SJCRH30 (cell line): ENCODE measurements at places on chromosomes 13 and 19. TPM values are rescaled to one million over a fixed set of nuclear protein-coding genes. Genes with fewer than 3 reads are reported as not detected.

FAAP24 gene
- 6.6 and 7.6 TPM in 2 replicates for total RNA-seq

ALOX5AP gene
- total RNA-seq = 0.73 and 0.76 TPM in 2 replicates

KCTD15 gene
- 38.8 and 42.0 TPM in 2 replicates for total RNA-seq

DNA sequence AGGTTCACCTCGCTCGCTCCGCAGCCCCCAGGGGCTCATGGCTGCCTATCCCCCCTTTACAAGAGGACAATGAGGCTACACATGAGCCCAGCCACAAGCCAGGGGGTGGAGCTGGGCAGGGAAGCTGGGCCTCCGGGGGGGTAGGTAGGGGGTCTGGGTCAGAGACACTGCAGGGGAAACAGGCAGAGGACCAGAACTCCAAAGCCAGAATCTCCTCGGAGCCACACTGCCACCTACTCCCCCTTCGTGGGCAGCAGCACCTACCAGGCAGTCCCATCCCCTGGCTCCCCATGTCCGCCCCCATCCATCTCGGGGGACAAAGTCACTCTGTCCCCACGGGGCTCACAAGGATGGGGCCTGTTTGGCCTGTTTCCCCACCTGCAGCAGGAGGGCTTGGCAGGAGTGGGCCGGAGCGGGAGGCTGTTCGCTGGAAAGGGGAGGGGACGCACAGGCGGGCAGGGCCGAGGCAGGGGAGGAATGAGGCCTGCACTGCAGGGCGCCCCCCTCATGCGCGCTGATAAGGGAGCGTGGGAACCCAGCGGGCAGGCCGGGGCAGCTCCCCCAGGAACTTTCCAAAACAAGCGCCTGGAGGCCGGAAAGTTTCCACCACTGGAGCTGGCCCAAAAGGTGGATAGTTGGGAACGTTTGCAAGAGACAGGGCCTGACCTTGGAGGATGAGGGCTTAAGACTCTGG is 545 bp upstream of the ISYNA1 start:
- DNase-seq = peak; percentile 54
- peaks cover 31% of the 10 kb centered on the region for H3K4me1 ChIP-seq
- no peak overlapping the region for H3K27ac ChIP-seq
- H3K27me3 ChIP-seq = no peaks in the 10 kb centered on the region

DNA sequence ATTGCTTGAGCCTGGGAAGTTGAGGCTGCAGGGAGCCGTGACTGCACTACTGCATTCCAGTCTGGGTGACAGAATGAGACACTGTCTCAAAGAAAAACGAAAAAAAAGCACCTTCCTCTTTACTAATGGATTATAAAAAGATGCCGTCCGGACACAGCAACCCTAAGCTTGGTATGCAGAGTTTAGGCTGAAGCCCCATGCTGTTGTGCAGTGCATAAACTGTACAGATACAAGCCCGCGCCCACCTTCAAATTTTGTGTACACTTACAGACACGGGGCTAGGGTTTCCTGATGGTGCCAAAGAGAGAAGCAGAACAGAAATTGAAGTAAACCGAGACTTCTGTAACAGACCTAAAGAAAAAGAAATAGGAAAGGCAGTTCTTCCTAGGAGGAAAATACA is 9.0 kb downstream of the LPAR6 start:
- no peaks in the 10 kb centered on the region for H3K4me1 ChIP-seq
- no peak for DNase-seq
- no peaks in the 10 kb centered on the region for H3K27me3 ChIP-seq
- H3K27ac ChIP-seq = no peak overlapping the region
- peaks cover 13% of the 10 kb centered on the region for H3K36me3 ChIP-seq

SPACA4 gene
- total RNA-seq = not detected in 2 replicates

- H3K36me3 ChIP-seq = no peaks in the 10 kb centered on the region
- H3K4me3 ChIP-seq = peak overlapping the region; percentile 9; the same call in 1 of the 2 replicates
- H3K27ac ChIP-seq = peak overlapping the region; percentile 66
- 0 out of 2 replicates have a peak, but pooled peaks cover 6% of the 10 kb centered on the region for H3K4me1 ChIP-seq
Observed at GRCh38 chr19:14505488-14506239, 9.7 kb upstream of the GIPC1 start.

- H3K27me3 ChIP-seq = peaks cover 2% of the 10 kb centered on the region; the same call in 1 of the 2 replicates
- no peak overlapping the region for H3K27ac ChIP-seq
Observed at GRCh38 chr19:42555317-42555716, 27.0 kb upstream of the CEACAM1 start.

DNA sequence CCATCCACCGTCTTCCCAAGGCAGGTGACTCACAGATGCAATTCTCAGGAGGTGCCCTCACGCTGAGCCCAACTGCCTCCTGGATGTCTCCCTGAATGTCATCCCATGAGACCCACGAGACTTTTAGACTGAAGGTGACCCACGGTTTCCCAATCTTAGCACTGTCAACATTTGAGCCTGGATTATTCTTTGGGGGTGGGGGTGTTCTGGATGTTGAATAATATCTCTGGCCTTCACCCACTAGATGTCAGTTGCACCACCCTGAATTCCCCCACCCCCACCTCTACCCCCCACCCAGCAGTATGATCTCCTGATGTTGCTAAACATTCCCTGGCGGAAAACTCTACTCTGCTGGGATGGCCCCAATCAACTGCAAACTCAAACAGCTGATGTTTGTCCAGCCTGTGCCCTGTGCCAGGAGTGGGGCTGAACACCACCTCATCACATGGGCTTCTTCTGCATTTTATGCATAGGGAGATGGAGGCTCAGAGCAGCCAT is 2.2 kb upstream of the CYP4F22 start:
- H3K27ac ChIP-seq = no peak overlapping the region
- H3K27me3 ChIP-seq = peaks cover 22% of the 10 kb centered on the region; the same call in 1 of the 2 replicates
- H3K4me1 ChIP-seq = no peaks in the 10 kb centered on the region

PINLYP gene
- total RNA-seq = 2.7 and 3.9 TPM in 2 replicates

DNA sequence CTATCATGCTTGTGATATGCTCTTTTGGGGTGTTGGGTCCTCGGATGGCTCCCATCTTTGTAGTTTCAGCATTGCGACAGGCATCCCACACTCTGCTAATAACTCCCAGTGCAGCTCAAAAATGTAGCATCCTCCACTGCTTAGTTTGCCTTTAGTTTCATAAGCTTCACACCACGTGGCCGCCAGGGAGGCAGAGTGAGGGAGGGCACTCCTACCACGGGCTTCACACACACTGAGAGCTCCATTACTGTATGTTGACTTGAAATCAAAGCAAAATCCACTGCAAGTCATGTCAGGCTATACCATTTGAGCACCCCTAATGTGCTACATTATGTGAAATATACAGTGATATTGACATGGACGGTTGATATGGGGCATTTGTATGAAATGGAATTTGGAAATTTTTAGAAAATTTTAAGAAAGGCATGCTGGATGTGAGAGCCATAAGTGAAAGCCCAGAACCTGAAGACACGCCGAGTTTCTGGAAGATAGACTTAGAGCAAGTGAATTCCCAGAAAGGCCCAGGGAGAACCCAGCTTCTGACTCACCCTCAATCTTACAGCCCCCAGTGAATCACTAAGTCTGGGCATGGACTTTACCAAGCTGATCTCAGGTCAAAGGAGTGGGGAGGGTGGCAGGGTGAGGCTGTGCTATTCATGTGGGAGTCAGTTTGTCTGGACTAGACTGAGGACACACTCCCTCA is 94.1 kb downstream of the HSPH1 start:
- H3K27me3 ChIP-seq = peaks cover 11% of the 10 kb centered on the region
- DNase-seq = no peak
- no peaks in the 10 kb centered on the region for H3K4me1 ChIP-seq
- H3K4me3 ChIP-seq = no peak overlapping the region

TUBA3C gene
- total RNA-seq = not detected in 2 replicates

DNA sequence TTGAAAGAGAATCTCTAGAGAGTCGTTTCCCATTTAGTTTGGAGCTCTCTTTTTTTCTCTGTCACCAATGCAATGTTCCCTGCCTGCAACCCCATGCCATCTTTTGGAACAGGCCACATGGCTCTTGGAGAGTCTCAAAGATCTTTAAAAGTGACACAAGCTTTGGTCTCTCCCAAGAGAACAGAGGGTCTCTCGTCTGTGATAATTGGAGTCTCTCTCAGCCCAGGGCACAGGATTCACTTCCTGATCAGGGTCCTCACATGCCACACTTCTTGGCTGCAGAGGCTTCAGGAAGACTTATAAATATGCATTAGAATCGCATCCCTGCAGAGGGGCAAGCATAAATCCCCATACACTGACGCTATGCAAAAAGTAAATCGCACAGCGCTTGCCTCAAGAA is 240.5 kb downstream of the IRS2 start:
- H3K4me1 ChIP-seq = no peaks in the 10 kb centered on the region
- DNase-seq = no peak
- no peaks in the 10 kb centered on the region for H3K36me3 ChIP-seq
- no peak overlapping the region for H3K27ac ChIP-seq
- no peaks in the 10 kb centered on the region for H3K27me3 ChIP-seq
- H3K4me3 ChIP-seq = no peak overlapping the region

DNA sequence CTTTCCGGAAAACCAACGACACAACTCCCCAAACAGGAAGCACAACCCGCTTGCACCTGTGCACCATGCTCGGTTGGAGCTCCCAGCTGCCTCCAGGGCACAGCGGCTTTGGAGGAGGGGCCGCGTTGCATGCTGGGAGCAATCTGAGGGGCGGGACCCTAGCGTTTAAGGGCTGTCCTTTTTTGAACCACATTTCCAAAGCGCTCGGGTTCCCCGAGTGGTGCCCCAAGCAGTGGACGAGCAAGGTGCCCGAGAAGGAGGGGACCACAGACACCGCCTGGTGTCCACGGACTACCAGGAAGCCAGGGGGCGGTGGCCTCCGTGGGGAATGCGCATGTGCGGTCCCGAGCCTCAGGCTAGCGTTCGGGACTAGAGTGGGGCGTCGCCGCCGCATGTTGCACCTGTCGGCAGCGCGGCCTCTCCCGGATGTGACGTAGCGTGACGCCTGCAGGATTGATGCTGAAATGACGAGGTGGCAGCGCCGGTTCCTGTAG is 11.9 kb upstream of the ZNF57 start:
- H3K27ac ChIP-seq = peak overlapping the region; percentile 82
- H3K27me3 ChIP-seq = no peaks in the 10 kb centered on the region
- H3K36me3 ChIP-seq = no peaks in the 10 kb centered on the region
- peak; percentile 86 for DNase-seq

ZBTB32 gene
- not detected in 2 replicates for total RNA-seq

DNA sequence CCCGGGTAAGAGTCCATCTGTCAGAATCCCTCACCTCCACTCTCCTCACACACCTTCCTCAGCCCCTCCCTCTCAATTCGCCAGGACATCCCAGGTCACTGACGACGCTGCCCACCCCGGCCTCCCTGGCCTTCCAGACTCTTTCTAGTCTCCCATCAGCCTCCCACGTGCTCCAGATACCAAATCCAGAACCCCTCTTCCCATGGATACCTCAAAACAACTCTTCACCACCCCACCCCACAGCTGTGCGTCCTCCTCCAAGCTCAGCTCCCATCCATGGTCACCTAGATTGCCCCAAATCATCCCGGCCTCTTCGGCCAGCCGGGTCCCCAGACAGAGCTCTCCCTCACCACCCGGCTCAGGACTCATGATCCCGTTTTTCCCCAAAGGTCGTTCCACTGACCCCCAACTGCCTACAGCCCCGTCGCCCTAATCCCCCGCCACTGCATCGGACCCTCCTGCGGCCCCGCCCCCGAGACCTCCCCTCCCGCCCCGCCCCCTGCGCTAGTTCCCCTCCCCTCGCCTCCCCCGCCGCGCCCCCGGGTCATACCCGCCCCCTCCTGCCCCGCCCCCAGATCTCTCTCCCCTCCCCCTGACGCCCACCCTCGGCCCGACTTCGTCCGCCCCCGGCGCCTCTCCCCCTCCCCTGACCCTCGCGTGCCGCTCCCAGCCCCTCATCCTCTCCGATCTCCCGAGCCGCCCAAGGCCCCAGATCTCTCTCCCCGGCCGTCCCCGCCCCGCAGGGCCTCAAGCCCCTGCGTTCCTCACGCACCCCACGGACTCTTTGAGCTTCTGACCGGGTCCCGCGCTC is 546 bp downstream of the UBXN6 start:
- peaks cover 9% of the 10 kb centered on the region; the same call in 1 of the 2 replicates for H3K36me3 ChIP-seq
- peak overlapping the region; percentile 63 for H3K4me3 ChIP-seq

ZNF471 gene
- 2.5 and 3.4 TPM in 2 replicates for total RNA-seq
